Activated naive CD8-positive, alpha-beta T cell treated with anti-CD3 and anti-CD28 coated beads, Interleukin-2, amount 10 ng/mL, durations not matched to agents 7 days and 5 days (primary cell): ENCODE measurements at places on chromosomes 6 and 20. TPM values are rescaled to one million over a fixed set of nuclear protein-coding genes. Genes with fewer than 3 reads are reported as not detected.

DNA sequence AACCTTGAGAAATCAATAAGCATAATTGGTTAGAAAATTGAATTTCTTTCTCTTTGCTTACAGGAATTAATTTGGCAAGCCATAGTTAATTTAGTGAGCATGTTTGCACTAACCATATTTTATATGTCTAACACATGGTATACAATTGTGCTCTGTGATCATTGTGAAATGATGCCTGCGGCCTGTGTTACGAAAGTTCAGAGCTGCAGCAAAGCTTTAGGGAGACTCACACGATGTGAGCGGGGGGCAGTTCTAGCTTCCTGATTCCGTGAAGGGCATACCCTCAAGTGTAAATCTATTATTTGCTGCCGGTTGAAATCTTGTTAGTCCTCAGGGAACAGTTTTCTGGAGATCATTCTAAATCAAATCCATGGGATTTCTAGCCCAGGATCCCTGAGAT lies 25.5 kb upstream of the ADTRP start:
- H3K36me3 ChIP-seq: peaks cover 2% of the 10 kb centered on the region
- DNase-seq: no peak
- no peak overlapping the region for H3K4me3 ChIP-seq
- peaks cover 9% of the 10 kb centered on the region for H3K4me1 ChIP-seq

OPN5 gene
- total RNA-seq: not detected

DNA sequence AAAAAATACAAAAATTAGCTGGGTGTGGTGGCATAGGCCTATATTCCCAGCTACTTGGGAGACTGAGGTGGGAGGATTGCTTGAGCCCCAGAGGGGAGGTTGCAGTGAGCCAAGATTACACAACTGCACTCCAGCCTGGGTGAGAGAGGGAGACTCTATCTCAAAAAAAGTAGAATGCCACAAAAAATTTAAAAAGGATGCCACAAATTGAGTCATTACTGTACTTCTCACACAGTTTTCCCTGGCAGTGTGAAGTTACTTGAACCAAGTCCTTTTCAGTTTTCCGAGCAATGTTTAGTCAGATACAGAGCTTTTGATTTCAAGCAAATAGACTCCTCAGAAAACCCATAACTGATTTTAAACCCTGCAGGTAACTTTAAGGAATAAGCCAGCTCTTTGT lies 53.3 kb downstream of the TNFRSF21 start:
- peaks cover 2% of the 10 kb centered on the region for H3K4me1 ChIP-seq
- H3K27ac ChIP-seq: no peak overlapping the region
- no peak overlapping the region for H3K4me3 ChIP-seq
- no peaks in the 10 kb centered on the region for H3K27me3 ChIP-seq

DNA sequence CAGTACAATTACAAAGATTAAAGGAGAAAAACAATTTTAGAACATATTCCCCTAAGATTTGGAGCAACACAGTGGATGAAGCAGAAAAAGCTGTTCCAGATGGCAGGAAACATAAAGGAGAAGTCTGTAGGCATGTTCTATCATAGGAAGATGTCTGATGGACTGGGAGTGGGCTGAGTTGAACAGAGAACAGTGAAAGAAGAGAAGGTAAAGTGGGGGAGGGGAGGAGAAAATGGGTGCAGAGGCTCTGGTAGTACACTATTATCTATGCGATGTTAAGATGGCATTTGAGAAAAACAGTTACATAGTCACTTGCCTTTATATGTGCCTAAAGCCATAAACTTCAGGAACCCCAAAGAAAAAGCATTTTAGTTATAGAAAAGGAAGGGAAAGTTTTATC lies 4.2 kb upstream of the PHIP start:
- no peak overlapping the region for H3K4me3 ChIP-seq
- peaks cover 31% of the 10 kb centered on the region for H3K27me3 ChIP-seq
- DNase-seq: no peak
- peaks cover 2% of the 10 kb centered on the region for H3K36me3 ChIP-seq
- peaks cover 8% of the 10 kb centered on the region for H3K4me1 ChIP-seq

DNA sequence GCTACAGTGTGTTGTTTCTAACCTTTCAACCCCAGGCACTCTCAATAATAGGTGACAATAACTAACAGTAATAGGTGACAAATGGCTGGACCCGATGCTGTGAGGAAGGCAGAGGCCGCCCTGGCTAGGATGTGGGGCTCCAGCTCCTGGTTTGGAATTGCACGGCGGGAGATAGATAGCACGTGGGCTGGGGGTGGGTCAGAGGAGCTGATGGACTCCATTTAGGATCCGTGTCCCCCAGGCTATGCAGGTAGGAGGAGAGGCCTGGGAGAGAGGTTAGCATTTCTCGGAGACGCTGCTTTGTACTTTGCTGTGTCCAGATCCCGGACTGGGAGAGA lies 61.4 kb downstream of the EZR start:
- H3K4me3 ChIP-seq: no peak overlapping the region
- no peaks in the 10 kb centered on the region for H3K4me1 ChIP-seq
- H3K27me3 ChIP-seq: no peaks in the 10 kb centered on the region
- DNase-seq: no peak

- H3K4me1 ChIP-seq: peaks cover 58% of the 10 kb centered on the region
- H3K27me3 ChIP-seq: no peaks in the 10 kb centered on the region
- DNase-seq: no peak
- no peak overlapping the region for H3K4me3 ChIP-seq
These were observed 1.6 kb upstream of the SLC35B2 start for GRCh38 chr6:44258921-44259320.

CRISP3 gene
- not detected for total RNA-seq

DNA sequence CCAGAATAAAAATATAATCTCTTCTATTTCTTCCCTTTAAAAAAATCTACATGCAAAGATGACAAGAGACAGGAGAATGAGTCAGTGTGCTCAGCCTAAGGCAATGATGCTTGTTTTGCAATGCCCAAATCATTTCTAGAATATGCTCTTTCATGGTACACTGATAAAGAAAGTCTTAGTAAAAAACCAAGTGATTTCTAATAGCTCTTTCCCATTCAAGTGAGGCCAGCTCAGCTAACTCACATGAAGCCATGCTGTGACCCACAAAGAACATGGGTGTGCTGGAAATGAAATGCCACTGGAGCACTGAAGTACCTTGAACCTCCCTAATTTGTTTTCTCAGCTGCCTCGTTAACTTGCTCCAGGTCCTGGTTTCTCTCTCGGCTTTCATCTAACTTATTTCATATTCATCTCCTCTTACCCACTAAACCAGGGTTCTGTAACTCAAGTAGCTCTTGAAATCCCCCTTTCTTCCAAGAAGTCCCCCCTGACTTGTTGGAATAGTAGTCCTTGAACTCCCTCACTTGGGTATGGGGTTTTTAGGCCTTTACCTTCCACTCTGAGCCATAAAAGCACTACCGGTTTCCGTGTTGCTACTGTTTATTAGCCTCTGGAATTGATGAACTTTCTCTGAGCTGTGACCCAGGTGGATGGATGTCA lies 92.7 kb downstream of the IRF4 start:
- no peak for DNase-seq
- H3K27ac ChIP-seq: peak overlapping the region; percentile 57
- no peaks in the 10 kb centered on the region for H3K27me3 ChIP-seq
- peaks cover 36% of the 10 kb centered on the region for H3K4me1 ChIP-seq
- peaks cover 32% of the 10 kb centered on the region for H3K36me3 ChIP-seq
- H3K4me3 ChIP-seq: peak overlapping the region; percentile 36

EPPIN gene
- total RNA-seq: not detected

INSM1 gene
- total RNA-seq: not detected

DNA sequence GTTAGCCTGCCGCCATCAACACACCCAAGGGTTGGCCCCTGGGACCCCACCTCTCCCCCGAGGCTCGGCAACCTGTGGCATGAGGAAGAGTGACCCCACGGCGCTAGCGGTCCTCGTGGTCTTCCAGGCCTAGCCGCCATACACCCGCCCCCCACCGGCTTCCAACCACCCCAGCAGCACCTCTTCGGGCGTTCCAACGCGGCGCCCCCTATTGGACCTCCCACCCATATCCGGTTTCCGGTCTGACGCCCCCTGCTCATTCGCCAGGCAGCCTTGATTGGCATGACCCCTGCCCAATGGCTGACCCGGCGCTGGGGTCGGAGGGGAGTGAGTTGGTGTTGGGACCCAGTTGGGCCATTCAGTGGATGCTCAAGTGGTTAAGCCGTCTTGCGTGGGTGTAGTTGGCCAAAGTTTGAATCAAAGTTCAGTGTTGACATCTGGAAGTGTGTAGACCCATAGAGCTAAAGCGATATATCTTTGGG lies at the start of gene GNAS-AS1:
GNAS-AS1 (minus strand) TSS at position 210 of the 482 bp plus-strand sequence.
- peak; percentile 85 for DNase-seq
- H3K27ac ChIP-seq: peak within 1 kb of the TSS; percentile 62
- peak within 1 kb of the TSS; percentile 91 for H3K4me3 ChIP-seq
- peaks cover 57% of the 10 kb centered on the region for H3K27me3 ChIP-seq

HDDC2 gene
- total RNA-seq: 72.3 TPM

CRISP2 gene
- total RNA-seq: not detected

DNA sequence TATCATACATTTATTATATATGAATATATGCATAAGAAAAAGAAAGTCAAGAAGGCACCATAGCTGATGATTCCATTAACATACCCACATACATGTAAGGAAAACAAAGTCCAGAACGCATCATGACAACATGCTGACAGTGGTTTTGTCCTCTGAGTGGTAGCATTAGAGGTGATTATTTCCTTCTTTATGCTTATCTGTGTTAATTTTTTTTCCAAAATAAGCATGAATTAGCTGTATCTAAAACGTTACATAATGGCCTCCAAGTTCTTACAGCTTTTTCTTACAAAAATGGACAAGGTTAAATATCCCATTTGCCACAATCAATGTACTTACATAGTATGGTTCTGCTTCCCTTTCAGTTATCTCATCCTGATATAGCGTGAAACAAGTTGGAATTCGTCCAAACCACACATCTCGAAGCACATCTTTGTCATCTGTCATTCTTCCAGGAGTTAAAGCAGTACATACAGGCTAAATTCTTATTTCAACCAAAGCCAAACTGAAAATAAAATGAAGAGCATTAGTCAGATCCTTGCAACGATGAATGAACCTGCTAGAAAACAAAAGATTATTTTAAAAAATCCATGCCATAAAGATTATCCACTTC lies 9.7 kb downstream of the ATG5 start:
- H3K4me3 ChIP-seq: peak overlapping the region; percentile 5
- H3K4me1 ChIP-seq: peaks cover 44% of the 10 kb centered on the region
- H3K36me3 ChIP-seq: peaks cover 31% of the 10 kb centered on the region
- no peaks in the 10 kb centered on the region for H3K27me3 ChIP-seq
